Left ventricle myocardium inferior (tissue), 1 donor: ENCODE measurements at places on chromosomes 1 and 21.

- DNase-seq: no peak
Observed at GRCh38 chr1:97783751-97784150, 137.1 kb downstream of the DPYD start.

- DNase-seq: no peak
Observed at GRCh38 chr1:43058545-43059360, 100.1 kb upstream of the SLC2A1 start.

GRCh38 chr1:163924041-163924440 is 602.3 kb downstream of the NUF2 start:
- no peak for DNase-seq

DNA sequence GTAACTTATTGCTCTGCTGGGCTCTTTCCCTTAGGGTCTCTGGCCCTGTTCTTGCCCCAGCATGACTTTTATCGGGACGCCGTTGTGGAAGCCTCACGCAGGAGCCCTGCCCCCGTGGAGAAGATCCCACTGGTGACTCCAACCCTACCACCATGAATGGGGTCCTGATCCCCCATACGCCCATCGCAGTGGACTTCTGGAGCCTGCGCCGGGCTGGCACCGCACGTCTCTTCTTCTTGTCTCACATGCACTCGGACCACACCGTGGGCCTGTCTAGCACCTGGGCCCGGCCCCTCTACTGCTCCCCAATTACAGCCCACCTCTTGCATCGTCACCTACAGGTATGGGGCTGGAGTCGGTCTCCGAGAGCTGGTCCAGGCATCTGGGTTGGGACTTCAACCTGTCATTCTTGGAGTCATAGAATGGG is 322 bp downstream of the DCLRE1B start:
- DNase-seq: peak; percentile 22

- DNase-seq: no peak
Observed at GRCh38 chr1:109011335-109011734, 30.6 kb downstream of the WDR47 start.

- no peak for DNase-seq
Observed at GRCh38 chr1:82371844-82372498, 571.2 kb downstream of the ADGRL2 start.
